ENCODE measurements at places on chromosomes 16 and 17. TPM values are rescaled to one million over a fixed set of nuclear protein-coding genes. Genes with fewer than 3 reads are reported as not detected.

- DNase-seq: peak; percentile 63
These were observed 7.4 kb upstream of the ABR start for GRCh38 chr17:1186923-1187771.

HS3ST6 gene
- not detected for total RNA-seq

SKAP1 gene
- 8.2 TPM for total RNA-seq

- no peak for DNase-seq
These were observed 5.5 kb downstream of the CPSF4L start for GRCh38 chr17:73256220-73256619.

DNA sequence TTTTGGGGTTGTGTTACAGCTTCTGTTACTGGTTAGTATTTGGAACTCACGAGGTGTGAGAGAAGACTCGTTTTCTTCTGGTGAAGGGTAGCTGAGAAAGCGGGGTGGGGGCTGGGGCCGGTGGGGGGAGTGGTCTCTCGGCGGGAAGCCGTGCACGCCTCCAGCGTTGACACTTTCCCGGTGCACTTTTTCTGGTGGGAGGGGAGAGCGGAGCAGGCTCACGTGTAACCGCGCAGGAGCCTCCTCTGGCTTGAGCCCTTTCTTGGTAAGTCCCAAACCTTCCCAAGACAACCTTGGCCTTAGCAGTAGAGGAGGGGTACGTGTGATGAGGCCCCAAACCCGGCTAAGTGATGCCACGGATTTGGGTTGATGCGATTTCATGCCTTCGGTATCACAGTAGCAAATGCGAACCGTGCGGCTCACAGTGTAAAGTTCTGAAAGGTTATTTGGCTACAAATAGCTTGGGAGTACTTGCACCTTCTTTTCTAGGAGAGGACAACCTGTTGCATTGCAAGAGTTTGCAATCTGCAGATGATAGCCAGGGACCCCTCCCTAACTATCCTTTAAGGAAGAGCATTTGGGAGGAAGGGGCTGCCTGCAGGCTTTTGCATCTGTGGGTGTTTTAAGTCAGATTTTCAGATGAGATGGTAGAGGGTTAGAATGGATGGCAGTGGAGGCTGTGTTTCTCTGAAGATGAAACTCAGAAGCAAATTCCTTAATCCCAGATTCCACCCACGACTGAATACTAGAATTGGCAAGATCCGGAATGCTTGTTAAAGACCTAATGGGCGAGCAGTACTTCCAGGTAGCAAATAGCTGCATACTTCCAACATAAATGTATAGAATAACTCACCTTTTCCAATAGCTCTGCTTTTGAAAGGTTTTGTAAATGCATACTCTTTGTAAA, 1.5 kb downstream of the HLF start:
- peak; percentile 44 for DNase-seq

- DNase-seq: no peak
These were observed at the start of gene NOD2 for GRCh38 chr16:50692999-50693781. TSS of gene NOD2 (plus strand) at chr16:50693606. CDS start at chr16:50699496, 5,890 bp downstream.

DNA sequence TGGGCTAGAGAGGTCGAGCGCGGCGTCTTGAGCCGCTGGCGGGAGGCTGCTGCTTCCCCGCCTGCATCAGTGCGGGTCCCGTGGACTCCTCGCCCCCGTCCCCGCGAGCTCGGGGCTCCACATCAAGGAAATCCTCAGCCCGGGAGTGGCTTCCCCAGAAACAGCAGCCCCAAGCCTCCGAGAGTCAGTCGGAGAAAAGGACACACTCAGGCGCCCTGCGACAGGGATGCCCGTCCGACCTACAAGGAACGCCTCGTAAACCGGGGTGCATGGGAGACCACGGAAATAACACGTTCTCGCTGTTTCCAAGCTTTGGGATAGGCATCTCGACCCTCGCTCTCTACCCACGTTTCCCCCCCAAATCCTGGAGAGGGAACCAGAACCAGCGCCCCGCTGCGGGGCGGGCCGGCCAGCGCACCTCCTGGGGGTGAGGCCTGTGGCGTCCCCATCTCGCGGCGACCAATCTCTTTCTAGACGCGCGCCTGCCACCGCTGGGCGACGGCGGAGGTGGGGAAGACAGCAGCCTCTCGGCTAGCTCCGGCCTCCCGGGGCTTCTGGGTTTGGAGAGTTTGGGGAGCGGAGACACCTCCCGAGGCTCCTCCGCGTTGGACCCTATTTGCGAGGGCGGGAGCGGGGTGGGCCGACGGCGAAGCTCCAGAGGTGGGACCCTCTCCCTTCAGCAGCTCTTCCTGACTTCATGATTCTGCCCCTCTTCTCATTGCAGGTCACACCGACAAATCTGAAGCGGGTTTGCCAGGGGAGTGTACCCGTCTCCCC, 759 bp upstream of the TP53I13 start:
- peak; percentile 93 for DNase-seq

GRCh38 chr17:67759355-67760171, 41.8 kb downstream of the NOL11 start:
- peak; percentile 44 for DNase-seq

- DNase-seq: no peak
These were observed 1.3 kb downstream of the CLUH start for GRCh38 chr17:2710071-2710802.

CFAP97D1 gene
- not detected for total RNA-seq

TBC1D3I gene
- total RNA-seq: 0.70 TPM

ARL16 gene
- total RNA-seq: 45.2 TPM

All from Peyer's patch (tissue), 4 donors.